ENCODE measurements at places on chromosomes 2 and 18.
A peak's percentile ranks its signal among the peaks of the same experiment; 100 is the strongest.

GRCh38 chr2:187917535-187917934 is 363.3 kb upstream of the TFPI start:
- DNase-seq = no peak

GRCh38 chr2:171688129-171688465 is 828 bp downstream of the DYNC1I2 start:
- DNase-seq = no peak

DNA sequence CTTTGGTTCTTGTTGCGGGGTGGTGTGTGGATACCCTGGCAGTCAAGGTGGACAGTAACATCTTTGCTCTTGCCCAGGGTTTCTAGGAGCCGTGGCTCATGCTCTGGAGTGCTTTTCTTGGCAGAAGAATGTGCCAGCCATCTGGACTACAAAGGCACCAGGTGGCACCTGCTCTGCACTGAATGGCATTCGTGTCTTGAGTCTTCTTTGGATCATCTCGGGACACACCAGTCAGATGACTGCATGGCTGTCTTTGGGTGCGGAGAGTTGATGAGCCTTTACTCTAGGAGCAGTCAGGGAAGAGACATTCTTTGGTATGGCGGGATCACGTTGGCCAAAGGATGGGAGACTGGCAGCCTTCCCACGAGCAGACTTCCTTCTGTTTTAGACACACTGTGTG is 104.1 kb upstream of the SEC11C start:
- DNase-seq = no peak

- DNase-seq = peak; percentile 23
Observed at GRCh38 chr2:85504778-85505261, 34.1 kb upstream of the MAT2A start.

GRCh38 chr2:56333812-56334485 is 150.2 kb downstream of the CCDC85A start:
- DNase-seq = no peak

GRCh38 chr2:160411167-160411566 is 82.4 kb downstream of the RBMS1 start:
- no peak for DNase-seq

Data from 8988T (cell line).